ENCODE measurements at places on chromosomes 12 and 14. TPM values are rescaled to one million over a fixed set of nuclear protein-coding genes. Genes with fewer than 3 reads are reported as not detected.
A peak's percentile ranks its signal among the peaks of the same experiment; 100 is the strongest.

Gene DNAL1
- total RNA-seq: 15.5 TPM

Gene PTPN6
- total RNA-seq: 5.9 TPM

GRCh38 chr14:94395888-94396574, 7.6 kb upstream of the SERPINA1 start:
- no peak for DNase-seq

GRCh38 chr12:52494518-52494917, 1.5 kb upstream of the KRT6A start:
- no peak for DNase-seq

DNA sequence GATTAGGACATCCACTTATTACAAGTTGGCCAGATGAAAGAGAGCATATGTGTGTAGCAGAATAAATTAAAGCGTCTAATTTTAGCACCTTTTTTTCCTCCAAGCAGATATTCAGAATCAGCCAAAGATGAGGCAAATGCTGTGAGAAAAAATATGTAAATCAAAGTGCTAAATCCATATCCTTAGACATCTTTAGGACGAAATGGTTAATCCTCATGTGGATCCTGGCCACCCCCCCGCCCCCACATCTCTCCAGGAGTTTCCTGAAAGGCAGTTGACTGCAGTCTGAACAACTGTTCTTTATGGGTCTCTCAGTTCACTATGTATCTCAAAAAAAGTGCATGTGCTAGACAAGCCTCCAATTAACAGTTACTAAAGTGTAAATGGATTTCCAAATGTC, 1768.1 kb upstream of the SEL1L start:
- no peak for DNase-seq

- DNase-seq: no peak
These were observed 403.1 kb downstream of the BCL11B start for GRCh38 chr14:98868866-98869265.

DNA sequence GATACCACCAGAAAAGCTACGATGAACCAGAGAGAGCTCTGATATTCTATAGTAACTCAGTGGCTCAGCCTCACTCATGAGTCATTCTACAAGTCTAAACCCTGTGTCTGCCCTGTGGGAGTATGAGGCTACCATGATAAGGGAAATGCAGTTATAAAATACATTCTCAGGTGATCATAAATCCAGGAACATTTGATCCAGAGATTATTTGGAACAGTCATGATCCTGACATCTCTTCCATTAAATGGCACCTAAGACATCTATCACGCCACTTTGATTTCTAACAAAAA, 202.6 kb upstream of the RASSF8 start:
- DNase-seq: no peak

Gene TSHR
- total RNA-seq: not detected

GRCh38 chr14:50560931-50561285, 963 bp downstream of the ATL1 start:
- DNase-seq: peak; percentile 86

DNA sequence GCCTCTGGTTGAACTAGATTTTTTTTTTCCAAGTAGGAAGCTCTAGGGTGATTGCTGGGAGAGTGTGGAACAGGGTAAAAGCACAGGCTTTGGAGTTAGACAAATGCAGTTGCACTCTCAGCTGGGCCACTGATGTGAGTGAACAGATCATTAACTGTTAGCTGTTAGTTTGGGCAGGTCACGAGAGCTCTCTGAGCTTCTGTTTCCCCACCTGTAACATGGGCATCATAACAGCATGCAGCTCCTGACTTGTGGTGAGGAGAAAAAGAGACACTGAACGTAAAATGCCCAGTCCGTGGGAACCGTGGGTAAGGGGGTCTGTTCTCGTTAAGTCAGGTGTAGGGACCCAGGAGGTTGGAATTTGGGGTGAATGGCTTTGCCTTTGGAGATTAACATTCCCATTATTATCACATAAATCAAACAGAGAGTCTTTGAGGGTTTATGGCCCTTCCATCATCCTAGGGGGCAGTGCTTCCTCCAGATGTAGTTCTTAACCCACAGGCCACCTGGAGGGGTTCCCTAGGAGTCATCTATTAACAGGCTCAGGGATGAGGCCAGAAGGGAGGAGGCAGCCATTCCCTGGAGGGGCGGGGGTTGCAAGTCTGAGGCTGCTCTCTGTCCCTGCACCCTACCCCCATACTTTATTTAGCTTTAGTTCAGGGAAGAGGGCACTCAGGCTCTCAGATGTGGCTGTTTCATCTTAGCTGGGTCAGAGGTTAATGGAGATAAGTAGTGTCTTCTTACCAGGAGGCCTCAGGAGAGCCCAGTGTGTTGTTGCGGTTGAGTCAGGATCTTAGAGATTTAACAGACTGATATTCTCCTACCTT, 135.2 kb downstream of the DACT1 start:
- DNase-seq: no peak

Measured in heart left ventricle (tissue), 16 donors.